Stimulated activated CD4-positive, alpha-beta T cell treated with anti-CD3 and anti-CD28 coated beads, Interleukin-12 subunit alpha, Interleukin-12 subunit beta, amount 100 ng/mL, for 24 hours (primary cell): ENCODE measurements at places on chromosomes 1 and 21.
A peak's percentile ranks its signal among the peaks of the same experiment; 100 is the strongest.

DNA sequence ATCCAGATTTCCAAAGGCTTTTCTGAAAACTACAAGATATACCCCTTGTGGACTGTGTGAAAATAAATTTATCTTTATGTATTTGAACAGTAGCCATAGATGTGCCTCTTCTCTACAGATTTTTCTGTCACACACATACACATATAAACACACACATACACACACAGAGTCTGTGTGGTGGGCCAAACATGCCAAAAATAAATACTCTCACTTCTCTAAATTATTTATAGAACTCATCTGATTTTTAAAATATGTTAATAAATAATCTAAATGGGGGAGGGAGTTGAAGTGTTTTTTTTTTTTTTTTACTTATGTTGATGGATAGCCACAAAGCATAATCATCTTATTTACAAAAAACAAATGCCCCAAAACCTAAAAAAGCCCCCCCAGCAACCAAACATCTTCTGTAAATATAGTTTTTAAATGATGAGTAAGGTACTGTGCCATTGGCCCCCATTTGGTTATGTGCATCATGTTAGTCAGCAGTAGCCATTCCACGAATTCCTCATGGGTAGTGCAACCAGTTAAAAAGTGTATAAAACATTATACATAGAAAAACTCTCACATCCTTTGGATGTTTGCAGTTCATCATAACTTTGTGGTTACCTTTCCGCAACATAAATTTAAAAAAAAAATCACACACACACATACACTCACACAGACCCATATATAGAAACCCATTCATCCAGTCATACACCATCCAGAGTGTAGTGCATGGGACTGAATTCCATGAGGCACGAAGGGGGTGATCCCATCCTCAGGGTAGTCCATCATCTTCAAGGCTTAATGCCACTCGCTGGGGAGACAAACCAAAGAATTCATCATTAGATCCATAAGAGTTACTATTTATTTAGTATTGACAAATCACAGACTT, 8.2 kb upstream of the MAGOH start:
- no peak for DNase-seq

- no peak for DNase-seq
These were observed 60.4 kb downstream of the OBSCN start for GRCh38 chr1:228267962-228268880.

DNA sequence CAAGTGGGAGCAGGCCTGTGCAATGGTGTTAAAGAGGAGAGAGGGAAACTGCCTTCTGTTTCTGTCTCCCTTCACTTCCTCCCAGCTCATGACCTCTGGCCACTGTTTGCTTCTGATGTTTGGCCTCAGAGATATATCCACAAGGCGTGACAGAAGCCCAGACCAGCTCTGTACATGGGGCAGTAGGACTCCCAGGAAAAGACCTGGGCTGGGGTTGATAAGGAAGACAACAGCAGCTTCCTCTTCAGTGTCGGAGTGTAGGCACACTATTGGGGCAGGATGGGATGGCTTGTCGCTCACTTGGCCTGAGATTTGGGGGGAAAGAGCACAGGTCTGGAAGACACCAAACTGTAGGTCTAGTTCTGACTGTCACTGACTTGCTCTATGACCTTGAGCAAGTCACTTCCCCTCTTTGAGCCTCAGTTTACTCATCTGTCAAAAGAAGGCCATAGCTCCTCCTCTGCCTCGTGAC, 67.8 kb upstream of the KLHDC7A start:
- DNase-seq, result no peak

DNA sequence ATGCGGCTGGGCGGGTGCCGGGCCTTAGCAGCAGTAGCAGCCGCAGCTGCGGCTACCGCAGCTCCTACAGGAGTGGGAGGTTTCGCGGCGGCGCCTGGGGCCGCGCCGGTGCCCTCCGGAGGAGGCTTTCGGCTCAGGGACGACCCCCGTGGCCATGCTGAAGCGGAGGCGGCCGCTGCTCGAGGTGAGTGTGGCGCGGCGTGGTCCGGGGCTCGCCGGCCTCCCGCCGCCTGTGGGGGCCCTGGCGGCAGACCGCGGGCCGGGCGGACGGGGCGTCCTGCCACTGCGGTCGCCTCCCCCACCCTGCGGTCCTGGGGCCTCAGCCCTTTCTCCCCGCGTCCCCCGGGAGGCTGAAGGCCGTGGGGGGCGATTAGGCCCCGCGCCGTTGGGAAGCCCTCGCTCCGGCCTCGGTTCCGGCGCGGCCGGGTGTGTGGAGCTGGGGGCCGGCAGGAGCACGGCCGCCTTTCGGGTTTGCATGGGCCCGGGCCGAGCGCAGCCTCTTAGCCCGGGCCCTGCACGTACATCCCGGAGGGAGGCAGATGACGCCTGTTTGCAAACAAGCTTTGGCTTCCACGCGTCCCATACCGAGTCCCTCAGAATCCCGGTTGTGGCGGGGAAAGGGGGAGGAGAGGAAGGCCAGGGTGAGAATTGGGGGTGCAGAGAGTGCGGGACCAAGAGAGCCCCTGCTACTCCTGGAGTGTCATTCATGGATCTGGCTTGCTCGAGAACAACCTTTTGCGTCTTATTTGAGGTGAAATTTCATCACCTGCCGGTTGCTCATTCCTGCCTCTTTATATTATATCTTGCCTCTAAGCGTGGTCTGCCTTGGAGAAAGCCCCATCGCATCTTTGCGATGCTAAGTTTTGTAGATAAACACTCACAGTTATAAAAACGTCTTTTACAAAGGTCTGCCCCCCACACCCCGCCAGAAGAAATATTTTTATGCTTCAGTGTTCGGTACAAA, 613 bp downstream of the ZFYVE9 start:
- DNase-seq, result no peak

- DNase-seq, result no peak
These were observed 492.0 kb upstream of the USP24 start for GRCh38 chr1:55707196-55707595.

- DNase-seq, result no peak
These were observed 15.2 kb upstream of the FCRLA start for GRCh38 chr1:161691846-161692245.

DNA sequence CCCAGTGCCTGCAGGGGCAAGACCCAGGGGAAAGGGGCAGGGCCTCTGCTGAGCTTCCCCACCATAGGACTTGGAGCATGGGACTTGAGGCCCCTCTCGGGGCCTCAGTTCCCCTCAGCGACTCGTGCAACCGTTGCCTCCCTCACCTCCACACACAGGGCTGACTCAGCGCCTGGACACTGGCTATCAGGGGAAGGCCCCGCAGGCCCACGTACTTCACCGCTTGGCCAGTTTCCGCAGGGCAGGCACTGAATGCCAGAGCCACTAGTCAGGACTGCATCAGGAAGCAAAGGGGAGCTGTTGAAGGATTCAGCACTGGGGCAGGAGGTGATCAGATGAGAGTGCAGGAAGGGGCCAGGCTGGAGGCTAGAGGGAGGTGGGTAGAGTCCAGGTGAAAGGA, 15.5 kb upstream of the FAM131C start:
- no peak for DNase-seq

- DNase-seq, result no peak
These were observed 66.1 kb upstream of the SMYD2 start for GRCh38 chr1:214214851-214215250.

DNA sequence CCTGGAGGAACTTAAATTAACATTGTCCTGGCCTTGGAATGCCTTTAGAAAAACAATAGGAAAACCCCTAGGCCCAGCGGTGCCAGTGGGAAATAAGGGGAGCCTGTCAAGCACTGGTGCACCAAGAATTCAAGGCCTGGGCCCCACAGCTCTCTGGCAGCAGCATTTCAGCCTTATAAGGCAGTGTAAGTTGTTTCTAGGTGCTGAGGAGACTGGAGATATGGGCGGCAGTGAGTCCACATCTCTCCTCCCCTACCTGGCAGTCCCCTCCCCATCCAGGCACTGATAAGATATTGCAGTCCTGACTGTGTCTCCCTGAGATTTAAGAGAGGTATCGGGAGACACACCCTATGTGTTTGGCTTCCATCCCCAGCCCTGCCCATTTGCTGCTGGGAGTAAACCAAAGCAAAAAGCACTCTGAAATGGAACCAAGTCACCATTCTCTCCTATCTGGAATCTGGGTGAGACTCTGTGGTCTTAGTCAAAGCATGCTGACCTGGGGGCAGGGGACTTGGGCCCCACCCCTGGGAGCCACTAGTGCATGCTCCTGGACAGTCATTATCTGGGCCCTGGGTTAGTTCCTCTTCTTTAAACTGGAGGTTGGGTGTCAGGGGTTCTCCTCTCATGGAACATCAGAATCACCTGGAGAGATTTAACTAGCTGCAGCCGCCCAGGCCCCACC, 30.5 kb downstream of the DEGS1 start:
- DNase-seq, result no peak

DNA sequence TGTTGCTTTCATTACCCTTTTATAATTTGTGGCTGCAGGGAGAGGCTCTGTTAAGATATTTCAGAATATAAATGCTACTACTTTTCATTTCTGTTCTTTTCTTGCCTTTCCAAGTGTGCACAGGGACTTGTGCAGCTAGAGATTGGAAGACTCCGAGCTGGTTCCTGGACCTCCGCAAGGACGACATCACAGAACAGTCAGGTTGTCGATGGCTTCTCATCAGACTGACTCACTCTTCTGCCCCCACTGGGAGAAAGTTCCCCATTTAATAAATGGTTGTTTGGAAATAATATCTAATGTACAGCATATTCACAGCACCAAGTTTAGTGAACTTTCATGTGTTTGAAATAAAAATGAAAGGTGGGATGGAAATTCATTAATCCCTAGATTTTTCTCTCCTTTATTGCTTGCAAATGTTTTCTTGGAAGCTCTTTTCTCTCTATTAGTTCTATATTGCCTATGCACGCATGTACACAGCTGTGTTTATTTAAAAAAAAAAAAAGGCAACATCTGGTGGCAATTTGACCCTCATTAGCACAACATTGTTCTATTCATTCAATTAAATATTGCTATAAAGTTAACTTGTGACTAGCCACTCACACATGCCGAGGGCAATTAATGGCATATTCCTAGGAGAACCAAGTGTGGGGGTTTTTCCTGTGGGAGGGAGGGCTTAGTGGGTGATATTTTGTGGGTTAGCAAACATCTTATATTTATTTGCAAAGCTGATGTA, 77.5 kb upstream of the L1TD1 start:
- no peak for DNase-seq

DNA sequence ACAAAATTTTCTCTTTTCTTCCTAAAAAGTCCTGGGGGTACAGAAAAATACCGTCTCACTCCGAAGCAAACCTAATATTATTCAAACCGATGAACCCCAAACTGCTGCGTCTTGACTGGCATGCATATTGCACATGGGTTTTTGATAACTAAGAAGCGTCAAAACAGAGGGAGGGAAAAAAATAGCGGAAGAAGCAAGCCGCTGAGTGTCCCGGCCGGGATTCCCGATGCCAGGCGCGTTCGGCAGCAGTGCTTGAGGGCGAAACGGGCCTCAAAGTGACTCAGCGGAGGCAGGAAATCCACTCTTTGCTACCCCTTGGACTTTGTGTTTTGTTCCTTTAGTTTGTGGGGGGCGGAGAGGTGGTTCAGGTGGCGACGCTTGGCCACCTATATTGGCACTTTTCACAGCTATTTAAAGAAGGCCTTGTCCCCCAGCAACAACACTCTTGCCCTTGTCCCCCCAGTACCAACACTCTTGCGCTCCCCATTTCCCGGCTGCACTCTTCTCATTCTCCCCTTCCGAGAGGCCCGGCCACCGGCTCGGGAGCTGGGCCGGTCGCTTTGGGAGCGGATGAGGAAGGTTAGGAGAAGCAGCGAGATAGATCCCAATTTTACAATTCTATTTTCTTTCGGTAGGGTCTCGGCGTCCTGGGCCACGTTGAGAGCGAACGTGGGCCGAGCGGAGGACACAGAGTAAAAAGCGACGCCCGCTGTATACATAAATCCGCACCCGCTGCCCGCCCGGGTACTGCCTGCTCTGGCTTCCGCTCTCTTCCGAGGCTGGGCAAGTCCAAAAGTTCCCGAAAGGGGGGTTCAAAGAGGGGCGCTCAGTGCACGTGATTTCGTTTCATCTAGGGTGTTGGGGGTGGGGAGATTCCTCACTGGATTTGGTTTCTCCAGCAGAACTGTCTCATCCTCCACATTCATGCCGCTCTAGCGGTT, 2.5 kb downstream of the LMX1A start:
- no peak for DNase-seq

- DNase-seq, result no peak
These were observed 37.6 kb upstream of the GORAB start for GRCh38 chr1:170494369-170494768.

- no peak for DNase-seq
These were observed 12.0 kb downstream of the ADGRL2 start for GRCh38 chr1:81812712-81813111.

DNA sequence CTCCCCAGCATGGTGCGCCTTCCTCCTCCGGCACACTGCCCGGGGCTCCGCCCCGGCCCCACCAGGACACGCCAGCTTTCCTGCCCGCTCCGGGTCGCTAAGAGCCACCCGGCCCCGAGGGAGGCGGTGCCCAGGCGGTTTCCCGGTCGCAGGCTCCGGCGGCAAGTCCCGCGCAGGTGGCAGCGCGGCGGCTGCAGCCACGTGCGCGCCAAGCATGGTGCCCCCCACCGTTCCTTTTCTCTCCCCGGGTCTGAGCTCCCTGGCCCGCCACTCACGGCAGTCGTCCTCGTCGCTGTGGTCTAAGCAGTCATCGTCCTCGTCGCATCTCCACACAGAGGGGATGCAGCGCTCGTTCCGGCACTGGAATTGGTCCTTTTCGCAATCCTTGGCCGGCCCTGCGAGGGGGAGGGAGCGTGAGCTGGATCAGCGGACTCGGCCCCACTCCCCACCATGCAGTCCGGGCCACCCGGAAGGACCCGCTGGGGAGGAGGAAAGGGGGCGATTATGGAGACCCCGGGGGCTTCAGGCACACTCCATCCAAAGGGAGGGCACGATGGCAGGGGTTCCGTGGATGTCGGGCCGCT, 1.2 kb downstream of the LRP8 start:
- DNase-seq, result peak; percentile 11
